Type B pancreatic cell (in vitro differentiated cells): ENCODE measurements at places on chromosomes 3 and 15.

GRCh38 chr3:71227270-71227661, 356.3 kb downstream of the FOXP1 start:
- DNase-seq: no peak

GRCh38 chr3:139319428-139320402, 24.1 kb upstream of the MRPS22 start:
- DNase-seq: no peak

- DNase-seq: peak; percentile 81
These were observed at the start of gene ARPIN for GRCh38 chr15:89912674-89913396. Gene ARPIN (minus strand): TSS chr15:89912952. CDS start chr15:89912835, 117 bp downstream.

DNA sequence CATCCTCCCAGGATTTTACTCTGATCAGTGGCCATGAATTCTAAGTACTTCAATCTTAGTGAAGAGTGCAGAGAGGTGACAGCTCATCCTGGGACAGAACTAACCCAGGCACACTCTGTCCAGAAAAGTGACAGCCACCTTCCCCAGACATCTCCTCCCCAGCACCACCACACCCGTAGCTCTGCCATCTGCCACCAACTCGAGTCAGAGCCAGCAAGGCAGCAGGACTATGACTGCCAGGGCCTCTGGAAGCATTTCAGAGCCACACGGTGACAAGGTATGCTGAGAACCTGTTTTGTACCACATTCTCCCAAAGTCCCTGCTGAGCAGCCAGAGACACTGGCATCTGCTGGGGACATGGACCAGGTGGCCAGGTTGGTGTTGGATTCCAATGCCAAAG, 71.0 kb downstream of the NTRK3 start:
- no peak for DNase-seq

DNA sequence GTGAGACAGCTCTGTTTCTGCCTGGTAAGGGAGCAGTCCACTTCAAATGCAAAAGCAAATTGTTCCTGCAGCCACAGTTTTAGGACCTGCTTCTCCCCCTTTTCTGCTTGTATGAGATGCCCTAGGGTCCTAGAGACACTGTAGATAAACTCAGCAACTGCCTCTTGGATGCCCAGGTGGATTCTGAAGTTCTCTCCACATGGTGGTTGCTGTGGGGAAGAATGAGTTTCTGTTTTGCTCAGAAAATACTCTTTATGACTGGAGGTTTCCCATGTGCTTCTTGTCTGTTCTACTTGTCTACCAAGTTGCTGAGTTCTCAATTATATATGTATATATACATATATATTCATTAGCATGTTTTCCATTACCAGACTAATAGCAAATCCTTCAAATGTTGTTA, 5.6 kb upstream of the ZNF80 start:
- DNase-seq: no peak

GRCh38 chr3:17030438-17030837, 145.7 kb downstream of the PLCL2 start:
- DNase-seq: no peak

GRCh38 chr3:97464035-97464434, 300.5 kb upstream of the ARL6 start:
- no peak for DNase-seq

GRCh38 chr3:107979538-107979937, 111.3 kb downstream of the CD47 start:
- DNase-seq: no peak

DNA sequence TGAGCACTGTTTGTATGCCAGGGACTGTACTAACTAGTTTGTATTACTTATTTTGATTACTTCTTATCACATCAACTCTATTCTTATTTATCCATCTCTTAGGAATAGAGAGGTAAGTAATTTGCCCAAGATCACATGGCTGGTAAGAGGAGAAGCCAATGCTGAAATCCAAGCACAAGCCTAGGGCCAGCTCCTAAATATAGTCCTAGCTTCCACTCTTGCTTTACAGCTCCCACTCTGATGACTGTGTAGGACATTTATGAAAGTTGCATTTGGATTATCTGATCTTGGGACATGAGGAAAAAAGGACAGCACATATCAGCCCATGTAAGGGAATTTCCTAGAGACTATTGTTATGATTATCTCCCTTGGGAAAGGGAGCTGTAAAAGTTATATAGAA, 58.1 kb downstream of the GTF2E1 start:
- no peak for DNase-seq

DNA sequence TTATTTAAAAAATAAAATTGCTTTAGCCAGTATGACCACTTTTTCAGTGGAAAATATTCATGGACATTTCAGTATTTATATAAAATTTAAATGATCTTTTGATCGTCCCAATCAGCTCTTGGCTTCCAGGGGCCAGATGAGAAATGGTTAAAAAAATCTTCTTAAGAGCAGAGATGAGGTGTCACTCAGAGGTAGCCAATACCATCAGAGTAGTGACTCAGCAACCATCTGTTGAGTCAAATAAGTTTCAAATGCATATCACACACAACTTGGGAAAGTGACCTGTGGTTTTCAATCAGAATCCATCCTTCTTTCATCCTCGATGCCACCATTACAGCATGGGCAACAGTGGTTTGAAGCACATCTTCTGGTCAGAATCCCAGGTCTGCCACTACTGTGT, 958.8 kb upstream of the NR2F2 start:
- DNase-seq: no peak

GRCh38 chr15:58475573-58476524, 44.1 kb downstream of the LIPC start:
- no peak for DNase-seq

- no peak for DNase-seq
These were observed 661.2 kb downstream of the SQOR start for GRCh38 chr15:46296002-46296401.

DNA sequence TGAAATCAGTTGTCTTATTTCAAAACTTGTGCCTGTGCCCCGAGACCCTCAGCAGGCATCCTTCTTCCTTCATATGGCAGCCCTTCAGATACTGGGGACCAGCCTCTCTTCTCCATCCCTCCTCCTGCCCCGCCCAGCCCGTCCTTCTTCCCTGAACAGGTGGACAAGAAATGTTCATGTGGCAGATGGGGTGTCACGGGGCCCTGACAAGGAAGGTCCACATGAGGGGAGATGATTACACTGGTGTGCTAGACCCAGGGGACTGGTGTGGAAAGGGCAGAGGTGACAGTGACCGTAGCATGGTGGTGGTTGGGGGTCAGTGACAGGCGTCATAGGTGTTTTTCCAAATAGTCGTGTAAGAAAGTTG, 150.9 kb downstream of the CHDH start:
- DNase-seq: no peak

DNA sequence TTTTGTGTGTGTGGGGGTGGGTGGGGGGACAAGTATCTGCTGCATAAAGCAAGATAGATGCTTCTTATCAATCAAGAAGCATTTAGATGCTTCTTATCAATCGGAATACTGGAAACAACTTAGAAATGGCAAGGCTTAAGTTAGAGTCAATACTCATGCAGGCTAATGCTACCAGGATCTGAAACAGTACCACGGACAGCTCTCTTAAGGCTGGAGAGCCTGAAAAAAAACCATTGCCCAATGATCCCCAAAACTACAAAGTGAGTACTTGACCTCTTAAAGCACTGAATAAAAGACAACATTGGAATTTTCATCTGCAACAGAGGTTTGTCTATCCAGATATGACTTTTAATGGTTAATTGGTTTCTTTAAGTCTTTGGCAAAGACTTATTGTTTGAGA, 262.3 kb downstream of the GAP43 start:
- DNase-seq: no peak

- DNase-seq: no peak
These were observed 241.7 kb downstream of the FEZF2 start for GRCh38 chr3:62131620-62132019.

- DNase-seq: no peak
These were observed 6.0 kb downstream of the HEMK1 start for GRCh38 chr3:50575372-50575771.

- peak; percentile 92 for DNase-seq
These were observed at the start of gene IGF2BP2 for GRCh38 chr3:185825006-185825638. Gene IGF2BP2 (minus strand): TSS chr3:185825042. CDS start chr3:185824960, 82 bp downstream.

DNA sequence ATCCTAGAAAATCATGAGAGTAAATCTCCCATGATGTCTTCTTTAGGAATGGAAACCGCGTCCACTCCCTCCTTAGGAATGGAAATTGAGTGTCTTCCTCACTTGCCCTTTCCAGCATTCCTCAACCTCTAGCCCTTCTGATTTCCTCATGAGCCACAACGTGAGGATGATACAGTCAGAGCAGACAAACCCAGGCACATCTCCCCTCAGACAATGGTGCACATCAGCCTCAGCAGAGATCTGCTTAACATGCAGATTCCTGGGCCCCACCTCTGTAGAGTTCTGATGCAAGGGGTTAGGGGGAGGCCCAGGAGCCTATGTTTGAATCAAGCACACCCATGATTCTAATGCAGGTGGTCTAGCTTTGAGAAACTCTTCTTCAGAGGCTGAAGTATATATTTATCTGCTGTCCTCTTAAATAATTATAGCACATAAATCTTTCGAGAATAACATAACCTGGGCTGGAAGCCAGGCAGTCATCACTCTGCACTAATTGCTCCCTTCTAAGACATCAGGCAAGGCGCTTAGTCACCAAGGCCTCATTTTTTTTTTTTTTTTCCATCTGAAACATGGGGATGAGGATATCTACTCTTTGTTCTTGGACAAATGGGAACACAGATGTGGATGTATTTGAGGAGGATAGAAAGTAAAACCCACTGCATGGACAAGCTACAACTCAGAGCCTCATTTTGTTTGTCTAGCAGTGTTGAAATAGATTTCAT, 81.7 kb downstream of the PRICKLE2 start:
- no peak for DNase-seq
